Substantia nigra (tissue), 51 donors: ENCODE measurements at places on chromosomes 7 and 10.

GRCh38 chr7:571096-571717 is 51.6 kb upstream of the PDGFA start:
- DNase-seq: no peak

DNA sequence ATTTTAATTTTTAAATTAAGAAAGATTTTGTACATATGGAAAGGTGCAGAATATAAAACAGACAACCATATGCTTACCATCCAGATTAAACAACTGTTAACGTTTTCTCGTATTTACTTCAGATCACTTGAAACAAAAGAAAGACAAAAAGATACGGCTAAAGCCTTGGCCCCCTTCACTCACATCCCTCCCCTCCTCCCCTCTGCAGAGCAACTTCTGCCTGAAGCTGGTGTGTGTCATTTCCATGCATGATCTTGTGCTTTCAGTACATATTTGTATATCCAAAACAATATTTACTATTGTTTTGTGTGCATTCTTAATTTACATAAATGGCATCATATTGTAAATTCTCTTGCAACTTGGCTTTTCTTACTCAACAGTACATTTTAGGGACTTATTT is 68.5 kb upstream of the ANKRD1 start:
- no peak for DNase-seq

- DNase-seq: no peak
Observed at GRCh38 chr10:126224967-126225671, 163.2 kb downstream of the ADAM12 start.

GRCh38 chr10:87991946-87992345 is 128.5 kb downstream of the PTEN start:
- DNase-seq: no peak

GRCh38 chr10:79159141-79159651 is 90.4 kb downstream of the ZMIZ1 start:
- DNase-seq: no peak

GRCh38 chr10:93462881-93463280 is 19.3 kb downstream of the MYOF start:
- DNase-seq: no peak

GRCh38 chr7:28435732-28436378 is 23.5 kb downstream of the CREB5 start:
- no peak for DNase-seq
